ENCODE measurements at places on chromosomes 5 and 9. TPM values are rescaled to one million over a fixed set of nuclear protein-coding genes. Genes with fewer than 3 reads are reported as not detected.
A peak's percentile ranks its signal among the peaks of the same experiment; 100 is the strongest.

DNA sequence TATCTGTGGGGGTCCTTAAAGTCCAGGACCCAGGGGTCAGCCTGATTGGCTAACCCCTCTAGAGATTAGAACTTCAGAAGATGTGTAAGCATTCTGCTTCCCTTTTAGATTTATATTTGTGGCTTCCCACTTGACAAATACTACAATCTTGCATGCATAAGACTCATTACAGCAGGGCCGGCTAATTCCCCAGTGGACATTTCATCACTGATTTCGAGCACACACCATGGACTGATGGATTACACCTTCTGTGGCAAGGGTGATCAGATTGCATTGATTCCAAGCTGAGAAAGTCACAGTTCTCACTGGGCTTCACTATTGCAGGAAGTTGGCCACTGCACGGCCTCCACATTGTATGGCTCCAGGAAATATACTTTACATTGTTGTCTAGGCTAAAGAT is 65.8 kb upstream of the DAPK1 start:
- no peak for DNase-seq

- DNase-seq: peak; percentile 88
These were observed 7.8 kb downstream of the EXOSC2 start for GRCh38 chr9:130701059-130702022.

MRPS27 gene
- 80.3 TPM for total RNA-seq

- DNase-seq: peak; percentile 59
These were observed 194.7 kb upstream of the KLF4 start for GRCh38 chr9:107684224-107684623.

GRCh38 chr5:53172630-53173029 is 63.1 kb upstream of the MOCS2 start:
- DNase-seq: no peak
